ENCODE measurements at places on chromosomes 7 and 10.

GRCh38 chr10:97766996-97767924 lies 4.5 kb downstream of the SFRP5 start:
- DNase-seq: no peak

DNA sequence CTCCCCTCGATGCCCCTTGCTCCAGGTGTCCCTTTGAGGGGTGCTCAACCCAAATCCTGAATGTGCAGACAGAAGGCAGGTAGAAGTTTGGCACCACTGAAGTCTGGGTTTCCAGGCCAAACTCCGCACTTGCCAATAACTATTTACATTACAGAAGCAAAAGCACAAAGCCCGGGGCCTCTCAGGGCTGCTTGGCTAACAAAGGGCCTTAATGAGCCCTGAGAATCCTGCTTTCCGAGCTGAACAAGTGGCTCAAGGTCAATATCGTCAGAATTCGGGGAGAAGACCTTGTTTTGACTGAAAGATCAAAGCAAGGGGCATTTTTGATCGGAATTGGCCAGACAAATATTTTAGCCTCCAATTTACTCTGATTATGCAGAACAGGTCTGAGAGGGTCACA lies 189.9 kb downstream of the HERPUD2 start:
- no peak for DNase-seq

DNA sequence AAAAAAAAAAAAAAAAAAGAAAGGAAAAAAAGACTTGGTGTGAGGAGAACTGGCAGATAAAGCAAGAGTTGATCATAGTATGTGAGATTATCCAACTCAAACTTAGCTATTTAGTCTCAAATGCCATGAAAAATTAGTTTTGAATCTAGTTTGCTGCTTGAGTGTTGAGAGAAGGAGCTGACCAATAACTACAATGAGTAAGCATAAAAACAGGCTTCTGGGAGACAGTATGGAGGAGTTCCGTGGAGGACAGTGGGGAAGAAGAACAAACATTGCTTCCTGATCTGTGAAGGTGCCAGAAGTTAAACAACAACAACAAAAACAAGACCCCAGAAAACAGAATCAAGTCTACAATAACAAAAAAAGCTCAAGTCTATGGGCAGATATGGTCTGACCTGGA lies 317.1 kb upstream of the POT1 start:
- DNase-seq: no peak

- DNase-seq: no peak
These were observed 67.4 kb downstream of the GLRX3 start for GRCh38 chr10:130203626-130204025.

DNA sequence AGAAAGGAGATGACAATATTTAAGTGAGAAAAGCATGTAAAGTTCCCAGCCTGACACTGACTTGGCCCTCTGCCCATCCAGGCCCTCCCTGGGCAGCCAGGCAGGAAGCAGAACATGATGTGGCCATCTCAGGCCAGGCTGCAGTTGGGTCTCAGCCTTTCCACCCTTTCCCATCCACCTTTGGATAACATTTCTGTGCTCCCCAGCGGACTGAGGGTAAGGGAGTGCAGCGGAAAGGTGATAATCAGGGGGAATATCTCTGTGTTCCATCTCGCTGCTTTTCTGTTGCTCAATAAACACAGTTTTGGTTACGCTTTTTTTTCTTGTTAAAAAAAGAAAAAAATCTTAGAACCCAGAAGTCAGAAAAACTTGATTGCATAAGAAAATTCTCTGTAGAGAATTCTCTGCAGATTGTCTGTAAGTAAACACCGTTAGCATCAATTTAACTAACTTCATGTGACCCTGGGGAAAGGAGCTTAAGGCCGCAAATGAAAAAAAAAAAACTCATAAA lies 37.2 kb upstream of the TARP start:
- DNase-seq: no peak

DNA sequence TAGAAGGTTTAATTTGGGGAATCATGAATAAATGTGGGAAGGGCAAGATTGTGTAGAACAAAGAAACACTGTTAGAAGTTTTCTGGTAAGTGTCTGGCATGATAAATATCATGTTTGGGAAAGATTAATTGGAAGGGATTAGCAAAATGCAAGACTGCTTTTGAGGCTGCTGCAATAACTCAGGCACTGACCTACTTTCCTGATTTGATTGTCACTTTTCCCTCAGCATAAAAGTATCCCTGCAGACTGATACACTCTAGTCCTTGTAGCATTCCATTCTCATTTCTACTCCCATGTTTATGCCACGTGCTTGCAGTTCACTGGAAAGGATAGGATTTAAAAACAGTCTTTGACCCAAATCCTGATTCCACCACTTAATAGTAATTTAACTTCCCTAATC lies 303.3 kb upstream of the SEMA3A start:
- DNase-seq: no peak

GRCh38 chr10:44921061-44921460 lies 9.9 kb downstream of the TMEM72 start:
- DNase-seq: no peak

DNA sequence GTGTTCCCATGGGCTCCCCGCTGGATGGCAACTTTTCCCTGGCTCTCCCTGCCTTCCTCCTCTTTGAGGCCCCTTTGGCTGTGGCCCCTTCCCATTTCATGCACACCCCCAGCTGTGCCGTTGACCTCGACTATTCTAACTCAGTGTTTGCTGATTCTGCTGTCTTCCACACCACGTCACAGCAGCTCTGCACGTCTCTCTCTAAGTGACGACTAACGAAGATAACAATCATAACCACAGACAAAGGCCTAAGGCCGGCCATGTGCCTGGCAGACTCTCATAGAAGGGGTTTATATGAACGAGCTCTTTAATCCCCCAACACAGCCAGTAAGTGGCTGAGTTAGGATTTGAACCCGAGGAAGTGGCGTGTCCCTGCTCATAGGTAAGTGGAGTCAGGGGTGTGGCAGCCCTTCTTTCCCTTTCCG lies 151.5 kb upstream of the SHH start:
- DNase-seq: no peak
